H1 (cell line): ENCODE measurements at places on chromosomes 16 and 17. TPM values are rescaled to one million over a fixed set of nuclear protein-coding genes. Genes with fewer than 3 reads are reported as not detected.
A peak's percentile ranks its signal among the peaks of the same experiment; 100 is the strongest.

PABPN1L gene
- not detected in 2 replicates for total RNA-seq

DNA sequence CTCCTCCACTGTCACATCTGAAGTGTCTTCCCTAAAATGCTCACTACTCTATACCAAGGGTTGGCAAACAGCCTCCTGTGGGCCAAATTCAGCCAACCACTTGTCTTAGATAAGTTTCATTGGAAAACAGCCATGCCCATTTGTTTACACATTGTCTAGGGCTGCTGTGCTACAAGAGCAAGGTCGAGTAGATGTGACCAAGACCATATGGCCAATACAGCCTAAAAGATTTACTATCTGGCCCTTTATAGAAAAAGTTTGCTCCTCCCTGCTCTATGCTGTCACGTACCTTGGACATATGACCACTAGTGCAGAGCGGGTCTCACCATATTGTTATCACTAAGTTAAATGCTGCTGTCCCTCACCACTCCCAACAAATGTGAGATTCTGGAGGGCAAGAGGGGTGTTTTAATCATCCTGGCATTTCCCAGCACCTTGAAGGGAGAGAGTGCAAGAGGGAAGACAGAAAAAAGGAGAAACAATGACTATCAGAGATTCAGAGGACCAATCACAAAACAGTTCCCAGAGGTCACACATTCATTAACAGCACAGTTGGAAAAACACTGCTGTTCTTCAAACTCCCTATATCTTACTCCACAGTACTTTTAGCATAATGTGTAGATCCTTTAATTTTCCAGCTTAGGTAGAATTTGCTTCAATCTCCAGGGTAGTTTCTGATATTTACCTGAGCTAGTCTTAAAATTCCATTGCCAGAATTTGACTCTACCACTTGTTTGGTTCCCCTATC is 13.2 kb downstream of the LSM12 start:
- no peaks in the 10 kb centered on the region for H3K27me3 ChIP-seq
- no peak overlapping the region for H3K4me3 ChIP-seq
- H3K4me1 ChIP-seq, result no peaks in the 10 kb centered on the region
- peaks cover 74% of the 10 kb centered on the region for H3K36me3 ChIP-seq

- no peak for DNase-seq
- no peaks in the 10 kb centered on the region for H3K36me3 ChIP-seq
- H3K4me3 ChIP-seq, result peak overlapping the region; percentile 46
- peaks cover 47% of the 10 kb centered on the region for H3K27me3 ChIP-seq
- peaks cover 11% of the 10 kb centered on the region; the same call in 1 of the 2 replicates for H3K4me1 ChIP-seq
Measured at GRCh38 chr17:81483085-81483861, 29.3 kb downstream of the ACTG1 start.

- H3K36me3 ChIP-seq, result no peaks in the 10 kb centered on the region
- no peak overlapping the region for H3K4me3 ChIP-seq
- no peak overlapping the region for H3K27ac ChIP-seq
Measured at GRCh38 chr17:63436523-63437110, 9.5 kb downstream of the CYB561 start.

DNA sequence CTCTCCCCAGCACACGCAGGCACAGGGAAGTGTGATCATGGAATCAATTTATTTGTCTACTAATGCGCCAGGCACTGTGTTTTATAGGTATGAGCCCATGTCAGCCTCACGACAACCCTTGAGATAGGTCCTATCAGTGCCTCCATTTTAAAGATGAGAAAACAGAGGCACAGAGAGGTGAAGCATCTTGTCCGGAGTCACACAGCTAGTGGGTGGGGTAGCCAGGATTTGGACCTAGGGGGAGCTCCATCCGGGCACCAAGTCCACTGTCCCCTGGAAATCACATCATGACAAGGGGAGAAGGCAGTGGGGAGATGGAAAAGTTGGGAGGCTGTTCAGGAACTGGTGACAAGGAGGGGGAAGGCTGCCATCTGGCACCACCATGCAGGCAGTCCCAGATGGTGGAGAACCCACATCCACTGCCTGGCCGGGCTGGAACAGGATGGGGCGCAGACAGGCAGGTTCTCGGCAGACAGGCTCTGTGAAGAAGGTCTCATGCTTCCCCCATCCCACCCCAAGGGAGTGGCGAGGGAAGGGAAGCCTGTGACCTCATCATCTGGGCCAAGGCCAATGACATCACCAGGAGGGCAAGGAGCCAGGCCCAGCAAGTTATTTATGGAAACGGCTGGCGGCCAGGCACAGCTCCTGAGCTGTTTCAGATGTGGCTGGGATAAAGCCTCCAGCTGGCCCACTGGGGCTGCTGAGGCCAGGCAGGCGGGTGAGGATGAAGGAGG is 126.0 kb upstream of the SDK2 start:
- H3K27ac ChIP-seq, result no peak overlapping the region
- no peak overlapping the region for H3K4me3 ChIP-seq
- DNase-seq, result no peak
- no peaks in the 10 kb centered on the region for H3K36me3 ChIP-seq
- H3K27me3 ChIP-seq, result no peaks in the 10 kb centered on the region

DNA sequence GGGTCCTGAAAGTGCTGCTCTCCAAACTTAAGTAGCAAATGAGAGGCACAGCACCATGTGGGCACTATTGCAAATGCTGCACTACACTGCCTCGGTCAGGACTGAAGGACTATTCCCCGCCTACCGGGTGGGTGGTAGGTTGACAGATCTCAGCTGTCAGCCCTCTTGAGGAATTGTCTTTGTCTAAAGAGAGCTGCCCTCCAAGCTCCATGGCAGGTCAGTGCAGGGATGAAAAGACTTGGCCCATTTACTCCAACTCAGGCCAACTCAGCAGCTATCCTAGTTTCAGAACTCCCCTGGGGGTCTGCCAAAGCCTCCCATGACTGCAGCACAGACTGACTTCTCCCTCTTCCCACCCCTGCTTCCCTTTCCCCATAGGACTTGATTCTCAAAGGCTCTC is 3.4 kb upstream of the PDZD9 start:
- H3K4me3 ChIP-seq, result no peak overlapping the region
- no peak overlapping the region for H3K27ac ChIP-seq
- DNase-seq, result no peak
- no peaks in the 10 kb centered on the region for H3K4me1 ChIP-seq

DNA sequence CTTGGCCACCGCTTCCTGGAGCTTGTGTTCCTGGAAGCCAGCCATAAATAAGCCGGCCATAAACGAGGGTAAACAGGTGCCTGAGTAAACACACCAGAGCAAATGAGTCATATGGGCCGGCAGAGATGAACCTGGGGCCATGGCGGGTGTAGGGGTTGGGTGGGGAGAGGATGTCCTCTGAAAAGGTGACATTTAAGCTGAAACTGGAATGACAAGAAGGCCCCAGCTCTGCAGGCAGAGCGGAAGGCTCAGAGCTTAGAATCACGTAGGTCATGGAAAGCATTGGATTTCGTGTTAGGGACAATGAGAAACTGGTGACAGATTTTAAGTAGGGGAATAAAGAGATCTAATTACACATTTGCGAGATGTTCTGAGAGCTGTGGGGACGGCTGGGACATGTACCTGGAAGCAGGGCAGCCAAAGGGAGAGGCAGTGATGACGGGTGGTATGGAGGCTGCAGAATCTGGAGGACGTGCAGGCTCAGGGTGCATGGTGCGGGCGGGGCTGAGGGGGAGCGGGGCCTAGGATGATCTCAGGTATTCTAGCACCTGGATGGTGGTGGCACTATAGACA is 8.1 kb upstream of the DNASE1 start:
- peak; percentile 41 for DNase-seq
- H3K4me3 ChIP-seq, result no peak overlapping the region
- H3K36me3 ChIP-seq, result no peaks in the 10 kb centered on the region
- H3K27ac ChIP-seq, result peak overlapping the region; percentile 71; the same call in 1 of the 2 replicates
- H3K27me3 ChIP-seq, result no peaks in the 10 kb centered on the region

LRRC46 gene
- total RNA-seq, result 0.36 TPM in 1 of 2 replicates, not detected in the other

C16orf95 gene
- total RNA-seq, result 5.4 and 6.0 TPM in 2 replicates

CCL16 gene
- not detected in 2 replicates for total RNA-seq

- no peaks in the 10 kb centered on the region for H3K27me3 ChIP-seq
- DNase-seq, result no peak
- H3K36me3 ChIP-seq, result no peaks in the 10 kb centered on the region
- no peaks in the 10 kb centered on the region for H3K4me1 ChIP-seq
Measured at GRCh38 chr16:71826533-71827017, 17.9 kb upstream of the AP1G1 start.

DNA sequence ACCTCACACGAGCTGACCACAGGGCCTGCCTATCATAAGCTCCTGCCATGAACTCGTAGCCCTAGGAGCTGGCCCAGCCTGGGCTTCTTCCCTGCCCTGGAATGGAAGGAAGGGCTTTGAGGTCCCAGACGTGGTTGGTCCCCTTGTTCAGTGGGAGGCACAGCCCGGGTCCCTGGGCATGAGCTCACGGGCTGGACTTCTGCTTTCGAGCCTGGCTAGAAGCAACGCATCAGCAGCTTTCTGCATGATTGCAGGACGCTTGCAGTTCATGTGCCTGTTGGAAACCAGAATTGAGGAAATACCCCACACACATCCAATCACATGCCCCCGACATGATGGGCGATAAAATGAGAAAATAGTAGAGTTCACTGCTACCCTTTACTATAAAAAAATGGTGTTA is 293.3 kb downstream of the MAF start:
- H3K27ac ChIP-seq, result no peak overlapping the region
- no peak for DNase-seq
- H3K27me3 ChIP-seq, result no peaks in the 10 kb centered on the region
- no peak overlapping the region for H3K4me3 ChIP-seq

DNA sequence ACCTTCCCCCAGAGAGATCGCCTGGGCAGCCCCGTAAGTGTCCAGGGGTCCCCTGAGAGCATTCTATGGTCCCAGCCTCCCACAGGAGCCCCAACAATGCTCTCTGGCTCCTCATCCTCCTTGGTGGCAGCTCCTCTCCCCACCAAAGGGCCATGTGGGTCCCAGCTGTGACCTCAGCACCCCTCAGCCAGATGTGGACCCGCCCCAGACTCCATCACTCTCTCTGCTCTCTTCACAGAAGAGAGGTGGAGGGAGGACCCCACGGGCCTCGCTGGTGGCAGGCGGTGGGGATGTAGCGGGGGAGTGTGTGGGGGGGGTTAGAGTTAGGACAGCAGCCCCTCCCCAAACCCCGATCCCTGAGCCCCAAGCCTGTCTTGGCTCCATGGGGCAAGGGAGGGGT is 41.0 kb downstream of the SOCS3 start:
- no peaks in the 10 kb centered on the region for H3K27me3 ChIP-seq
- H3K4me3 ChIP-seq, result no peak overlapping the region
- no peak overlapping the region for H3K27ac ChIP-seq
- no peaks in the 10 kb centered on the region for H3K36me3 ChIP-seq
- no peak for DNase-seq
- H3K4me1 ChIP-seq, result peaks cover 8% of the 10 kb centered on the region

GRCh38 chr17:65022751-65023700 is 33.5 kb downstream of the GNA13 start:
- no peak for DNase-seq
- no peaks in the 10 kb centered on the region for H3K36me3 ChIP-seq
- no peaks in the 10 kb centered on the region for H3K4me1 ChIP-seq
- H3K27ac ChIP-seq, result no peak overlapping the region
- H3K27me3 ChIP-seq, result no peaks in the 10 kb centered on the region

GRCh38 chr17:57670769-57671569 is 74.1 kb downstream of the CCDC182 start:
- no peak overlapping the region for H3K4me3 ChIP-seq
- no peak for DNase-seq
- H3K27ac ChIP-seq, result no peak overlapping the region
- H3K27me3 ChIP-seq, result no peaks in the 10 kb centered on the region

- H3K4me1 ChIP-seq, result no peaks in the 10 kb centered on the region
- H3K27me3 ChIP-seq, result no peaks in the 10 kb centered on the region
Measured at GRCh38 chr17:17553217-17554195, 38.0 kb downstream of the PEMT start.

DNA sequence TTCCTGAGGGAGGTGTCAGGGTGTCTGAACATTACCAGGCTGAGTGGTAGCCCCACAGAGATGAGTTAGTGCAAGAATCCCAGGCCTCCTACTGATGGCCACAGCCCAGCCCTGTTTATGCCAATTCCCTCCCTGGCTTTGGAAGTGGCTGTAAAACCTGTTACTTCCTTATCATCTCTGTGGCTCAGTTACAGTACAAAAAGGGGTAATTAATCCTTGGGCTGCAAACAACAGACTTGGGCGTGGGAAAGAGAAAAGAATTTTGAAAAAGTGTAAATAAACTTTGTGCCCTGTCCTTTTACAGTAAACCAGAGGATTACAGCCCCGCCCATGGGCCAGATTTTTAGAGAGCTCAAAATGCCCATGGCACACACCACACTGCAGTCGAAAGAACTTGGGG is 73.1 kb upstream of the AXIN2 start:
- H3K4me1 ChIP-seq, result peaks cover 5% of the 10 kb centered on the region
- no peaks in the 10 kb centered on the region for H3K27me3 ChIP-seq
- H3K27ac ChIP-seq, result no peak overlapping the region
- no peaks in the 10 kb centered on the region for H3K36me3 ChIP-seq
- no peak for DNase-seq
- H3K4me3 ChIP-seq, result no peak overlapping the region
